Activated CD4-positive, alpha-beta T cell treated with anti-CD3 and anti-CD28 coated beads for 24 hours (primary cell): ENCODE measurements at places on chromosomes 6 and 20.
A peak's percentile ranks its signal among the peaks of the same experiment; 100 is the strongest.

GRCh38 chr6:147621961-147622360, 113.5 kb downstream of the SAMD5 start:
- no peak for DNase-seq

DNA sequence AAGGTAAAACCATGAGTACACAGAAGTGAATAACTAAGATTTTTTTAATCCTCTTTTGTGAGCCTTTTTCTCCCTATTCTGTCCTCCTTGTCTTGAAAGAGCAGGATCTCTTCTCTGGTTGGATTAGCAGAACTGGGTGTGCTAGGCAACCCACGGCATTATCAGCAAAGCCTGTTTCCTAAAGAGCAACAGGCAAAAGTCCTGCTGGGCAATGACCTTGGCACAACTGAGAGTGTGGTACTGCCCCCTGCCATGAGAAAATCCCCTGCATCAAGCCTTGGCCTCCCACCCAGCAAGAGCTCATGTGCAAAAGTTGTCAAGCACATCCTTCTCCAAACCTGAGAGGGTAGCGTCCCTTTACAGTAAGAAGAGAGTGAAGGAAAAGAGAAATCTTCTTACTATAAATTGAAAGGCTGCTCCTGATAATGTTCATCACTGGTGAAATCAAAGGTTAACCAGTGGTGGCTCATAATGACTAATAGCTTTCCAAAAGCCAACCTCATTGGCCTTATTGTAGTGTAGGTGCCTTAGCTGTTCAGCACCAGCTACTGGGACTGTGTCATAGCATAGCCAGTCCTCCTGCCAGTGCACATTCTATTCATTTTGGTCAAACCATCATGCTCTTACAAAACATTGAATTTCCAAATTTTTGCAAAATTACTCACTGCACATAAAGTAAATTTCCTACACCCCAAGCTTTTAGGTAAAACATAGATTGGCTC, 17.1 kb downstream of the KIF6 start:
- no peak for DNase-seq

DNA sequence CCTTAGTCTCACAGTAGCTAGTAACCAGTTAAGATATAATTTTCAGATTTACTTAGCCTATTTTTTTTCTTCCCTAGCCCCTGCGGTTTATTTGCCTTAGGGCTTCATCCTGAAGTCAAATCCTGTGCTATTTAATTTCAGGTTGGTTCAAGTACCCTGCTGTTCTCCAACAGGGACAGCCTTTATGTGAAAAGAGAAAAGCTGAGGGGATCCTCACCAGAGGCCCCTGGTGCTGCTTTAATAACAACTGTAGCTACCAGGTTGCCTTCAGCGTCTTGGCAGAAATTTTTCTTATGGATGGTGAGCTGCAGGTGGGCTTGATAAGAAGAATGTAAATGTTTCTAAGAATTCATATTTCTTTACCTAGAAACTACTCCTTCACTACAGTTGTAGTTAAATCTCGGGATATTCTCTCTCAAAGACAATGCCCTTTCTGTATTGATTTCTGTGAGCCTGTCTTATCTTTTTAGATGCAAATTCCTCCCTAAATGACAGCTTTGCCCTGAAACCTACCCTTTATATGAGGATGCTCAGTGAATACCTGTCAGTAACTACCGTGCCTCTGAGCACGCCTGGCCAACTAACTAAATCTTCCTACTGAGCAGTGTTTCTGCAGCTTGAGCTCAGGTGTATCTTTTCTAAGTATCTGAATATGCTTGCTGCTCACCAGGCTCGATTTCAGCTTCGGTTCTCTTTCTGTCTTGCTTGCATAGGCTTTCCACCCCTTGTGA, 320.5 kb downstream of the MMUT start:
- no peak for DNase-seq

GRCh38 chr6:36364669-36365479, 22.6 kb downstream of the ETV7 start:
- no peak for DNase-seq

- no peak for DNase-seq
Measured at GRCh38 chr6:44504301-44504791, 116.8 kb downstream of the CDC5L start.

GRCh38 chr6:149414821-149415220, 14.8 kb downstream of the SUMO4 start:
- no peak for DNase-seq

DNA sequence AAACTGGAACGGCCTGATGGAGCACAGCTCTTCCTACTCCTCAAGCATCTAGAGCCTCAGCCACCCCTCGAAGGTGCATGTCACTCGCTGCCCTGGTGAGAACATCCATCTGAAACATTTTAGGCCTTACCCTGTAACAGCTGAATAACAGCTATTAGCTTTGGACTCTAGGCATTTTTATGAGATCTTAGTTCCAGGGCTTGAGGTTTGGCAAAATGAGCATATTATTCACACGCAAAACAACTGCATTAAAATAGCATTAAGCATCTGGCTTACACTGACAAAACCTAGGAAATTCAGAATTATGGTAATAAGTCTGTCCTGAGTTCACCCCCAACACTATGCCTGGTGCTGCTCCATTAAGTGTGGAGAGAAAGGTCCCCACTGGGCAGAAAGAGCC, 56.1 kb downstream of the ADAT2 start:
- DNase-seq, result no peak

DNA sequence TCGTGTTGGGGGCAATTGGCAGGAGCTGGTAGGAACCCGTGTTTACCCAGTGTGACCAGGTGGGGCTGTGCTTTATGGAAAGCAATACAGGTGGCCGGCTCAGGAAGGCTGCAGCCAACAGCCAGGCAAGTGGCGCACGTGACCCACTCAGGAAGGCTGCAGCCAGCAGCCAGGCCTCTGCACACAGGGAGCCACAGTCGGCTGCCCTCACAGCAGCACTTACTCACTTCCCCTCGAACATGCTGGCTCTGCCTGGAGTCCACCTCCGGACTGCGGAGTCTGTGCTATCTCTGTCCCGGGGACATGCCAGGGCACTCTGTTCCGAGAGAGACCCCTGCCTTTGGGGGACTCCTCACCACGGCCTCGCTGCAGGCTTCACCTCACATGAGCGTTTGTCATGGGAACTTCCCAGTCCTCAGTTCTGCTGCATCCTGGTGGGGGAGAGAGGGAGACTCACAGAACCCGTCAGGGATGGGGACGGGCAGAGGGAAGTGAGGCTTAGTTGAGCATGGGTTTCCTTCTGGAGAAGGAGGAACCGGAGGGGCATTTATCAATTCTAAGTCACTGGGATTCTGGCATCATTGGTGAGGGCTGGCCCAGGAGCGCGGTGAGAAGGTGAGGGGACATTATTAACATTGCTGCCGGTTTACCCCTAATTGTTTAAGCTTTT, 76.8 kb downstream of the TTLL2 start:
- no peak for DNase-seq

DNA sequence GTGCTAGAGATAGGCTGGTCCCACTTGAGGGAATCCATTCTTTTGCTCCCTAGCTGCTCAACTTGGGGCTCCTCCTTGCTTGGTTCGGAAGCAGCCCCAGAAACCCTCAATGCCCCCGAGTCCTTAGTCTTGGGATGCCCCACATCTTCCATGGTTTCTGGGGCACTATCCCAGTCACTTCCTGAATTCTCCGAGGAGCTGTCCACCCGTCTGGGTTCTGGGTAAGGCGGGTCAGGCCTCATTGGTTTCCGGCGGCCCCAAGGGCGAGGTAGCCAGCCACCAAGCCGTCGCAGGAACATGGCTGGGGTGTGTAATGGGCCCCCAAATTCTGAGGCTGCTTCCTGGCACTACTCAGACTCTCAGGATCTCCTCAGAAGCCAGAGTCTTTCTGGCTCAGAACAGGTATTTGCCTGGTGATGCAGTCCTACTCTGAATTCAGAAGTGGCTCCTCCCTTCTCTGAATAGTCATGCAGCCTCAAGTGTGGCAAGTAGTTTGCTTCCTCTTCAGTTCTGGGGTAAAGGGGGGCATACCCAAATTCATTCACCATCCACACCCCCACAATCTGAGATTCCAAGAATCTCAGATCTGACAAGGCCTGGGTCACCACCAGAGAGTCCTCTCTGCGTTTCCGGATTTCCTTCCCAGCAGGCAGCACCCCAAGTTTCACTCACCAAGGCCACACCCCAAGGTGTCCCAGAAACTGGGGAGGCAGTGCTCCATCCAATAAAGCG, 763 bp downstream of the C6orf47 start:
- DNase-seq, result no peak

- DNase-seq, result no peak
Measured at GRCh38 chr6:18555750-18556149, 168.6 kb downstream of the RNF144B start.

- DNase-seq, result no peak
Measured at GRCh38 chr6:157773248-157773773, 49.7 kb upstream of the SNX9 start.

DNA sequence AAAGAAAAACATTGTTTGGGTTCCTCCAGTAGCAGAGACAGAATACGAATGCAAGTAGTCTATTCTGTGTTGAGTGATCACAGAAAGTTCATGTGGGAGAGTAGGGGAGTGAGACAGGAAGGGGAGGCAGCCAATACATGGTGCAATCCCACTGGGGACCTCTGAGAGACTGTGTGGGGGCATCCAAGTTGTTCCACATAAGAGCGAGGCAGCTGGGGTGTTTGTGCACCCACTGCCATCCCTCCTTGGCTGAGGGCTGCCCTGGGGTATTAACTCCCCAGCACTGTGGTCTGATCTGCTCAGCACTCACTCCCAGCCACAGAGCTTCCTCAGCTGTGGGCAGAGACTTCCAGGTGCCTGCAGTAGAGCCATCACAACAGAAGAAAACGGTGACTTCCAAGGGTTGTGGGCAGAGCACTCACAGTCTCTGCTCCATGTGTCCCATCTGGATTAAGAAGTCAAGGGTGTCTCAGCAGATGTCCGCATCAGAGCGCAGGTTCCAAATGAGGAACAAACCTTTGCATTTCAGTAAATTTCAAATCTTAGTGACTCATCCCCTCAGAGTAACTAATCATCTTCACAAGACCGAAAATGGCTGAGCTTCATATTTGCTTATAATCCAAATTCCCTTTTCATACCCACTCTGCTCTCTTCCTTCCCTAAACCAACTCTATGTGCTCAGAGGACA, 101.9 kb upstream of the NAA20 start:
- no peak for DNase-seq

DNA sequence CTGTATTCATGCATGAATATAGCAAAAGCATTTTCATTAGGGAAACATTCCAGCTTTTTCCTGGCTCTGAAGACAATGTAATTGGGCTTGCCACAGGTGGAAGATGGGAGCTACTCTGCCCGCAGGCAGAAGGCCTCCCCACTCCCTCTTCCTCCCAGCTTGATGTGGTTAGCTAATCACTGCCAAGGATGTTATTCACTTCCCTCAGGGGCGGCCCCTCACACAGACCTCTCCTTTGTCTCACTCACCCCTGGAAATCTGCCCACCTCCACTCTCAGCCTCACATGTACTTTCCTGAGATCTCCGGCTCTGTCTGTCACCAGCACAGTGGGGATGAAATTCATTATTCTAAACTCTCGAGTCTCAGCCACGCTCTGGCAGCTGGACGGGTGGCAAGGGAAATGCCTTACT, 100.7 kb downstream of the ANKRD60 start:
- DNase-seq, result no peak

GRCh38 chr6:157768863-157769551, 54.0 kb upstream of the SNX9 start:
- DNase-seq, result no peak

DNA sequence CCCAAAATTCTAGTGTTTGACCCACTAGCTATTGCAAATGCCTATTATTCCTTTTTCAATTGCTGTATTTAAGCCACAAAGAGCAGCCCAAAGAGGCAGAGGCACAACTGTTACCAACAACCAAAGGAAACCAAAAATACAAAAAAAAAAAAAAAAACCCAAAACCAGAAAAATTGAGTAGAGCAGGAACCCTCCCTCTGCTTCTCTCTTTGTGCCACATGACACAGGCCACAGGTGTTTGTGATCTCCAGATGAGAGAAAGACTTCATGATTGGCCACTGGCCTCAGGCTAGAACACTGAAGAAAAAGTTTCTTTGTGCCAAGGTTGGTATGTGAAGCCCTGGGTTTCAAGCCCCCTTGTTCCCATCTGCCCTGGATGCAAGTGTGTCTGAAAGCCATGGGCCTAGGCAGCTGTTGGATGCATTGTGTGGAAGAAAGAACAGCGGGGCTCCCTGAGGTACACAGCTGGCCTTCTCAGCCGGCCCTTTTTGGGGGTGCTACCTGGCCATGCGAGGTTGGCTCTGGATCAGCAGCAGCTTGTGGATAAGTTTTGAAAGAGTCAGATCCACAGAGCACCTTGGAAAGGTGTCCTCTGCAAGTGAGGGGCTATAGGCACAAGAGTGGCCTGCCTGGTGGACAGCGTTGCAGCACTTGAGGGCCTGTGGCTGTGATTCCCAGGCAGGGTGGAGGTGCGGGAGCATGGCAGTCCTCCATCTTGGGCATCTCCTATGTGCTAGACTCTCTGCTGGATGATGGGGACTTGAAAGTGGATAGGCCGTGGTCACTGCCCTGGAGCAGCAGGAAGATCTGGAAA, 204.5 kb downstream of the ZDHHC14 start:
- DNase-seq, result no peak

DNA sequence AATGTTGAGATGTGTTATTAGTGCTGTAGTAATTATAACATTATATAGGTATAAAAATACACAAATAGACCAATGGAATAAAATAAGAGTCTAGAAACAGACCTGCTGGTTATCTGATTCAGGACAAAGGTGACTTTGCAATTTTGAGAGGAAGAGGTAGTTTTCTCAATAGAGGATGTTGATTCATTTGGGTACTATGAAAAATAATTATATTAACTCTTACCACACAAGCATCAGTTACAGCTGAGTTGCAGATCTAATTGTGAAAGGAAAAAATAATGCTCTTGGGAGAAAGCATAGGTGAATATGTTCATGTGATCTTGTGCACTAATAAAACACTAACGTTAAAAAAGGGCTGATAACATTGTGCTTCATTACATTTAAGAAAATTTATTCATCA, 103.0 kb downstream of the BCKDHB start:
- DNase-seq, result no peak

GRCh38 chr20:16432466-16433292, 140.6 kb downstream of the KIF16B start:
- DNase-seq, result no peak

DNA sequence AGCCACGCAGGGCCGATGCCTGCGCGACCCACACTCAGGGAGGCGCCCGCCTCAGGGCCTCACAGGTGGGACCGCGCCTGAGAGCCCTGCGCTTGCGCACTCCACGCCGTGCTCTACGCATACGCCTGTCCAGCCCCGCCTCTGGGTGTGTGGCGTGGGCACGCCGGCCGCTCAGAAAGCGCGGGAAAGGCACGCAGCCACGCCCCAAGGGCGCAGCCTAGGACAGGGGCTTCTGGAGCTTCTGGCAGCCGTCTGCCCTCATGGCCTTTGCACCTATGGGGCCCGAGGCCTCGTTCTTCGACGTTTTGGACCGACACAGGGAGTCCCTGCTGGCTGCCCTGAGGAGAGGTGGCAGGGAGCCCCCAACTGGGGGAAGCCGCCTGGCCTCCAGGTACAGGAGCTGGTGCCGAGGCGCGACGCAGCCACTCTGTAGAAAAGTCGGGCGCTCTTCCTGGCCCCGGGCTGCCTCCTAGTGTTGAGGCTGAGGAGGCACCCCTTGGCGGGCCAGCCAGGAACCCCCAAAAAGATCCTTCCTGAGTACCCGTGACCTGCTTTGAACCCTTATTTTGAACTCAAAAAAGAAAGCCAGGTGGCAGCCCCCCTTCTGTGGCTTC, at the start of gene SPO11:
SPO11 (plus strand) TSS at position 196 of the 614 bp plus-strand sequence; CDS start at position 261, 65 bp downstream.
- DNase-seq, result no peak

GRCh38 chr6:17871836-17872235, 115.6 kb downstream of the KIF13A start:
- no peak for DNase-seq

GRCh38 chr20:32972181-32973076, 31.8 kb downstream of the SUN5 start:
- DNase-seq, result peak; percentile 68
